ACHN (cell line): ENCODE measurements at places on chromosomes 3 and 15.

- no peak for DNase-seq
These were observed 130.5 kb downstream of the TNIK start for GRCh38 chr3:171329746-171330145.

DNA sequence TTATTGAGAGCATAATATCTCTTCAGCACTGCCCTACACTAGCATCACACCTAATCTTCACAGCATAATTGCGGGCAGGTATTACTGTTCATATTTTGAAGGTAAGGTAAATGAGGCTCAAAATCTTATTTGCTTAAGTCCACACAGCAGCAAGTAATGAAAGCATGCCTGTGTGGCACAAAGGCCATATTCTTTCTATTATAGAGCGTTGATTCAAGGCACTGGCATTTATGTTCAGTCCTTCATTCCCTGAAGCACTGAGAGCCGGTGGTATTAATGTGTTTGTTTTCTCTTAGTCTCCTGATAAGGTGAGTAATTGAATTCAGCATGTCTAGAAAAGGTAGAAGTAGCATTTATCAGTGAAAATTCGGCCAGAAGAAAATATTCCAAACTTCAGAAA lies 231.2 kb downstream of the BBX start:
- no peak for DNase-seq

- no peak for DNase-seq
These were observed 23.7 kb downstream of the CEP19 start for GRCh38 chr3:196688349-196688748.

DNA sequence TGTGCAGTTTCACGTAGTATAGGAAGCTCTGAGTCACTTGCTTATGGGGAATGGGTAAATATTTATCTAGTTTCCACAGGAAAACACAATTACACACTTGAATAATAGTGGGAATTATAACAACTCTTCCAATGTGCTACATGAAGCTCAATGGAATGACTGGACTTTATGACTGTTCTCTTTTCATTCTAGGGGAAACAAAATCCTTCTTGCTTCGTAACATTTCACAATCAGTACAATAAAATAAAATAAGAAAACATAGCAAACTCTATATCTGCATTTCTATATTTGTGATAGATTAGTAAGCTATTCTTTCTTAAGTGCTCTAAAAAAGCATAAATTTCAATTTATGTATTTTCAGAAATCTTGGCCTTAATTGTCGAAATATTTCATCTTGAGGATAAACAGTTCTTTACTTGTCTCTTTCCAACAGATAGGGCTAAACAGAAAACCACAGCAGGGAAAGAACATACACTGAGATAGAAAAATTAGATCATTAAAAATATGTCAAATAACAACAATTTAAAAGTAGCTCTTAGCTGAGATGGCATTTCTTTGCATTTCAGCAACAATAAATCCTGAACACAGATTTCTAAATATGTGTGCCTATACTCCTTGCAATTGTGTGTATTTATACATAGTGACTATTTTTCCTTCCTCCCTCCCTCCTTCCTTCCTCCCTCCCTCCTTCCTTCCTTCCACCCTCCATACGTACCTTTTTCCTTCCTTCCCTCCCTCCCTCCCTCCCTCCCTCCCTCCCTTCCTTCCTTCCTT lies 395.5 kb upstream of the KCNMB2 start:
- no peak for DNase-seq

DNA sequence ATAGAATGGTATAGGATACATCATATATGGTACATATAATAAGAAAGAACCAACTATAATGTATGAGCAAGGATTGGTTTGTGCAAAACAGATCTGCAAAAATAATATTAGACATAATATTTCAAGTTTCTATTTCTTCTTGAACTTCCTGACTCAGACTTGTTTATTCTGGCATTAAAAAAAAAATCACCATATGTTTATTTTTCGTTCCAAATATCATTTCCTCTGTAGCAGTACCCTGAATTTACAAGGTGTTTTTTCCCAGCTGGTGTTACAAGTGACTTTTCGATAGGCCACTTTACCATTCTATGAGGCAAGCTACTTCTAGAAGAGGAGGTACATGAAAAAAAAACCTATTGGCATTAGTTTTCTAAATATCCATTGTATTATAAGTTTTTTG lies 785.0 kb downstream of the PDCD6IP start:
- no peak for DNase-seq

DNA sequence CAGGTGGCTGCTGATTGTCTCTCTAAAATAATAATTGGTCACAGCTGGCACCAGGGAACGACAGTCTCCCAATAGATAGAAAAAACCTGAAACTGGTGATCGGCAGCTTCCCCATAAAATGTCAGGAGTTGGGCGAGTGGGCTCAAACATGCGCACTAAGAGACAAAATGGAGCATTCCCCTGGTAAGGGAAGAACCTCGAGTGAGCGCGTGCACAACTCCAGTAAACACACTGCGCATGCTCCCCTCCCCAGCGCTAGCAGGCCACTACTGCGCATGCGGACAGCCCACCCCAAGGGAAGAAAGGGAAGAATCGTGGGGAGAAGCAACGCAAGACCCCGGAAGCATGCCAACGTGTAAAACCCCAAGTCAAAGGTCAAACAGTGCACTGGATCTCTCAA lies 7.7 kb upstream of the STARD5 start:
- no peak for DNase-seq

DNA sequence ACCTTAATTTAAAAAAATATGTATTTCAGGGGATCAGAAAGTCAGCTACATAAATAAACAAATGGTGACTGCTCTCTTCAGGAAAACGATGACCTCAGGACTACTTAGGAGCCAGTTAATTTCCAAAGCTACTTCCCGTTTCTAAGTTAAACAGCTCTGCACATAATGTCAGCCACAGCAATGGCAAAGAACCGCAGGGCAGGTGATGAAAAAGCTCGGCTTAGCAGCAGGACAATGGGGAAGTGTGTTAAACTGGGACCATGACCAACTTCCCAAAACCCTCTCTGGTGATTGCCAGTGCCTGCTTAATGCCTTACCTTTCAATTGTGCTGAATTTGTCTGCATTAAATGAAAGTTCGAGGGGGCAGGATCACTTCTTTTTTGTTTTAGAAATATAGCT lies 258.9 kb downstream of the FHIT start:
- no peak for DNase-seq

- DNase-seq, result no peak
These were observed 5.6 kb upstream of the P2RY14 start for GRCh38 chr3:151283907-151284461.

DNA sequence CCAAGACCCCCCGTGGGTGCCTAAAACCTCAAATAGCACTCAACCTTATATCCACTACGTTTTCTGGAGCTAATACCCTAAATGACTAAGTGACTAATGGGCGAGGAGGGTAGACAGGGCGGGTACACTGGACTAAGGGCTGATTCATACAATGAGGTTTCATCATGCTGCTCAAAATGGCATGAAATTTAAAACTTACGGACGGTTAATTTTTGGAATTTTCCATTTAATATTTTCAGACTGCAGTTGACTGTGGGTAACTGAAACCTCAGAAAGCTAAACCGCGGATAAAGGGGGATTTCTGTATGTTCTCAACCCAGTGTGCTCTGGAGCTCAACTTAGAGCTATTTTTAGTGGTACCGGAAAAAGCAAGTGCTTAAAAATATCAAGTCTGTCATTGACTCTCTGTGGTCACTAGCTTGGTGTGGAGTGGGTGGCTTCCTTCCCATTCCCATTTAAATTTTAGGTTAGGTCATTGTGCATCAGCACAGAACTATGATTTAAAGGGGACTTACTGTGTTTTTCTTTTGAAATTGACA lies 72.9 kb downstream of the LRRC28 start:
- DNase-seq, result peak; percentile 70

DNA sequence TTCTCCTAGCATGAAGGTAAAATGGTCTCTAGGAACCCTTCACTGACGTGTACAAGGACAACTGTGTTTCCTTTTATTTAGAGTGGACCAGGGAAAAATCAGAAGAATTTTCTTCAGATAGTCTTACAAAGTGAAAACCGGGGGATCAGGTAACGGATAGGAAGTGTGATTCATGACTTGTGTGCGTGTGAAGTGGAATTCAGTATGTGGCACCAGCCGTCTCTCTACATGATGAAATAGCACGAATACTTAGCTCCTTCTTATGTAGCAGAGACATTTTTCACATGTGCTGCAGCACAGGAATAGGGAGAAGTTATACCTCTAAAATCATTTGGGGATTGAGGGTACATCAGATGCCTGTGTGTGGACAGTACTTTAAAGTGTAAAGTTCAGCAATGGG lies 159.2 kb downstream of the MEX3B start:
- DNase-seq, result no peak

GRCh38 chr3:61574854-61575253 lies 13.5 kb downstream of the PTPRG start:
- DNase-seq, result no peak

- no peak for DNase-seq
These were observed 70.5 kb upstream of the HEG1 start for GRCh38 chr3:125126323-125126722.

DNA sequence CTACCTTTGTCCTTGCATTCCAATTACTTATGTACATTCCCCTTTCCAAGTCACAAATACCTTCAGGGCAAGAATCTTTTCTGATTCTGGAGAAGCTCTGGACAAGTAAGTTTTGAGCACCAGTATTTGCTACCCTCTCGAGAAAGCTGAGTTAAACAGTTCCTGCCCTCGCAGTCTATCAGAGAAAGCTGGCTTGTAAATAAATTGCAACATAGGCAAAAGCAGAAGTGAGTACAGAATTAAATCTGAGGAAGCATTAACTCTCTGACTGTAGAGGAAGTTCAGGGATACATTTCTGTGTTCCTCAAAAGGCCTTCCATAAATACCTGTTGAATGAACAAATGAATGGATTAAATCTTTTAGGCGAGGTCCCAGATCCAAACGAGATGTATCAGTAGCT lies 1.2 kb downstream of the OSBPL11 start:
- DNase-seq, result no peak

DNA sequence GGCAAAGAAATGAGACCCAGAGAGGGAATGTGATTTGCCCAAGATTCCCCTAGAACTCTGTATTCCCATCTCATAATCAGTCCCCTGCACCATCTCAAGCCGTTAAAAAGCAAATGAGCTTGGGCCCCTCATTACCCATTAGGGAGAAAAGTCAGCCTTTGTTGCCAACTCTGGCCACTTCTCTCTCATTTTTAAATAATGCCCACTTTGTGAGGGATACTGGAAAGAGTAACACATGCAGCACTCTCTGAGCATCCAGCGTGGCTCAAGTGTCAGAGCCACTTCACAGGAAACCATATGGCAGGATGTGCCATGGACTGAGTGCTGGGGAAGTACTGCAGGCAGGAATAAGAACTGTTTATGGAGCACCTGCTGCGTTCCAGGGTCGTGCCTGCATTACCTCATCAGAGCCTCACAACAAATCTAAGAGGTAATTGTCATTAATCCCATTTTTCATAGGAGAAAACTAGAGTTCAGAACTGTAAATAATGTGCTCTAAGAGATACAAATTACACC lies 49.8 kb upstream of the SLC6A1 start:
- no peak for DNase-seq

- no peak for DNase-seq
These were observed 66.4 kb upstream of the GOLIM4 start for GRCh38 chr3:168162172-168162571.

DNA sequence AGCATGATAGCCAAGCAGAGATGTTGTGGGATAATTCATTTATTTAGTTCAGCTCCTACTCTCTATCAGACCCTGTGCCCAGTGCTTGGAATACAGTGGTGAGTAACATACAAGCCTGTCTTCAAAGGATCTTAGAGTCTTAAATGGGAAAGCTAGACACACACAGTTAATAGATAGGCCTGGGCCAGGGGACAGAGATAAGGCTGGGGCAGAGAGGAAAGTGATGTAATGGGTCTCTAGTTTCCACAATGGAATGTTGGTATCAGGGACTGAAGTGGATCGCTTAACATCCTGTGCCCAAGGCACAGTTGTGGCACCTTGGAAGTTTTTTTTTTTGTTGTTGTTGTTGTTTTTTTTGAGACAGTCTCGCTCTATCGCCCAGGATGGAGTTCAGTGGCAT lies 79.9 kb upstream of the POLG start:
- no peak for DNase-seq

- DNase-seq, result no peak
These were observed 6.2 kb upstream of the NEO1 start for GRCh38 chr15:73046073-73046472.

DNA sequence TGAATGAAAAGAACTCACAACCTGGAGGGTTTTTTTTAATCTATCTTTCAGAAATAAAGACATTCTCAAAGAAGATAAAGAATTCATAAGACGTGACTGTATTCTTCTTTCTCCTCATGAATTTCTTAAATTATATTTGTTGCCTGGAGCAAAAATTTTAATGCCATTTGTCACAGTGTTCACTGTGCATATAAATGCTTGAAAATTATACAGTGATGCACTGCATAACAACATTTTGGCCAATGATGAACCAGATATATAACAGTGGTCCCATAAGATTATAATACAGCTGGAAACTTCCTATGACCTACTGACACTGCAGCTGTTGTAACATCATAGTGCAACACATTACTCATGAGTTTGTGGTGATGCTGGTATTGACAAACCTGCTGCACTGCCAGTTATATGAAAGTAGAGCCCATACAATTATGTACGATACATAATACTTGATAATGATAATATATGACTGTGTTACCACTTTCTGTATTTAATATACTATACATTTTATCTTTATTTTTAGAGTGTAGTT lies 67.3 kb downstream of the P2RY1 start:
- no peak for DNase-seq

DNA sequence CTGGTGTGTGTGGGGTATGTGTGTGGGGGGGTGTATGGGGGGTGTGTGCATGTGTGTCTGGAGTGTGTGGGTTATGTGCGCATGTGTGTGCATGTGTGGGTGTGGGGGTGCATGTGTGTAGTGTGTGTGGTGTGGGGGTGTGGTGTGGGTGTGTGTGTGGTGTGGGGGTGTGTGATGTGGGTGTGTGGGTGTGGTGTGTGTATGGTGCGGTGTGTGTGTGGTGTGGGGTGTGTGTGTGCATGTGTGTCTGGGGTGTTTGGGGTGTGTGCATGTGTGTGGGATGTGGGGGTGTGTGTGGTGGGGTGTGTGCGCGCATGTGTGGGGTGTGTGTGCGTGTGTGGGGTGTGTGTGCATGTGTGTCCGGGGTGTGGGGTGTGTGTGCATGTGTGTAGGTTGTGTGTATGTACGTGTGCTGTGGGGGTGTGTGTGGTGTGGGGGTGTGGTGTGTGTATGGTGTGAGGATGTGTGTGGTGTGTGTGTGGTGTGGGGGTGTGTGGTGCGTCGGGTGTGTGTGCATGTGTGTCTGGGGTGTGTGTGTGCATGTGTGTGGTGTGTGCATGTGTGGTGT lies 6.2 kb upstream of the OCA2 start:
- no peak for DNase-seq
